Sciatic nerve (tissue), 2 donors: ENCODE measurements at places on chromosomes 3 and 15.

DNA sequence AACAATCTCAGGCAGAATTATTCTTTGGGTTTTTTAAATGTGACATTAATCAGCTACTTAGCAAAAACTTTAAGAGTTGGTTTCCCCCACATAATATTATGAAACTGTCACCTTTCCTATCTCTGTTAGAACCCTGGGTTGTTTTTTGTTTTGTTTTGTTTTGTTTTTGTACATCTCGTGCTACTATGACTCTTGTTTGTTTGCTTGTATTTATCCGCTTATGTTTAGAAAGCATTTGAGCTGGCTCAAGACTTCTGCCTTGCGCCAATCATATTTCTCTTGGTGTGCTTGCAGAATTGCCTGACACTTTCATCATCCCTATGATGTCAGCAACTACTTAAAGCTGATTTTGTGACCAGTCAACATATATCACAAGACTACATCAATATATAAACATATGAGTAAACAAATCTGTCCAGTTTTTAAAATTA is 116.9 kb downstream of the DCLK3 start:
- DNase-seq: no peak

- no peak for DNase-seq
Measured at GRCh38 chr3:71080517-71081083, 502.9 kb downstream of the FOXP1 start.

DNA sequence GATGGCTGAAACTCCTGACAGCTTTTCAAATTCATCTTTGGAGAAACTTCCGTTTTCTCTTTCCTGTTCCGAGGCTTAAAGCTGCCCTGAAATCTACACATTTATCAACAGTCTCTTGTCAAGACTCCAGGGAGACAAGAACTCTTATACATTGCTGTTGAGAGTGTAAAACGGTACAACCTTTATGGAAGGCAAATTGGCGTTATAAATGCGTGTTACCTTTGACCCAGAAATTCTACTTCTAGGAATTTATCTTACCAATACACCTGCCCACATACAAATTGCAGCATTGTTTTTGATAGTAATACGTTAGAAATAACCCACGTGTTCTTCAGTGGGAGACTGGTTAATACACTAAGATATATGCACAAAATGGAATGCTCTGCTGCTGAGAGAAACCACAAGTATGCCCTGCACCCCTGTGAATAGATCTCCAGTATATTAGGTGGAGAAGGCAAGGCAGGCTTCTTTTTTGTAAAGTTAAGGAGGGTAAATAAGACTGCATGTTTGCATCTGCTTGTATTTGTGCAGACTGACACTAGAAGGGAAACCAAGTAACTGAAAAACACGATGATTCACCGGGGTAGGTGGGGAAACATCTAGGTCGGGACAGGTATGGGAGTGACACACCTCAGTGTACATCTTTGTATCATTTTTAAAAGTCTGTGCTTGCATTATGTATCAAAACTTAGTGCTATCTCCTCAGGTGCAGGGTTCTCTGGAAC is 97.5 kb downstream of the IGF1R start:
- DNase-seq: no peak

- DNase-seq: no peak
Measured at GRCh38 chr3:68919000-68919399, 13.3 kb downstream of the TAFA4 start.

- no peak for DNase-seq
Measured at GRCh38 chr15:100384108-100384410, 42.3 kb upstream of the ADAMTS17 start.

DNA sequence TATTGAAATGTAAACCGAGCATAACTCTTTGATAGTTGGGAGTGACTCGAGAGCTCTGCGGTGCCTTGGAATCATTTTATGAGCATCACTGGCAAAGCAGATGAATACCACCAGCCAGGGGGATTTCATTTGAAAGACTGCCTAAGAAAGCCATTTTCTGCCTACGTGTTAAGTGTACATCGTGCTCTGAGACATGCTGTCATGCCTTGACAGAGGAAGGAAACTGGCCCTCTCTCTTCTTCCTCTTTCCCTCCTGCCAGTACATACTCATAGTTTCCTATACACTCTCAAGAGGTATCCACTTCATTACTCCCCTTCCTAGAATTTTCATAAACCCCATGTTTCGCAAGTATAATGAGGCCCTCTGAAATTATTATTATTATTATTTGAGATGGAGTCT is 8.8 kb downstream of the BCL2A1 start:
- DNase-seq: no peak

DNA sequence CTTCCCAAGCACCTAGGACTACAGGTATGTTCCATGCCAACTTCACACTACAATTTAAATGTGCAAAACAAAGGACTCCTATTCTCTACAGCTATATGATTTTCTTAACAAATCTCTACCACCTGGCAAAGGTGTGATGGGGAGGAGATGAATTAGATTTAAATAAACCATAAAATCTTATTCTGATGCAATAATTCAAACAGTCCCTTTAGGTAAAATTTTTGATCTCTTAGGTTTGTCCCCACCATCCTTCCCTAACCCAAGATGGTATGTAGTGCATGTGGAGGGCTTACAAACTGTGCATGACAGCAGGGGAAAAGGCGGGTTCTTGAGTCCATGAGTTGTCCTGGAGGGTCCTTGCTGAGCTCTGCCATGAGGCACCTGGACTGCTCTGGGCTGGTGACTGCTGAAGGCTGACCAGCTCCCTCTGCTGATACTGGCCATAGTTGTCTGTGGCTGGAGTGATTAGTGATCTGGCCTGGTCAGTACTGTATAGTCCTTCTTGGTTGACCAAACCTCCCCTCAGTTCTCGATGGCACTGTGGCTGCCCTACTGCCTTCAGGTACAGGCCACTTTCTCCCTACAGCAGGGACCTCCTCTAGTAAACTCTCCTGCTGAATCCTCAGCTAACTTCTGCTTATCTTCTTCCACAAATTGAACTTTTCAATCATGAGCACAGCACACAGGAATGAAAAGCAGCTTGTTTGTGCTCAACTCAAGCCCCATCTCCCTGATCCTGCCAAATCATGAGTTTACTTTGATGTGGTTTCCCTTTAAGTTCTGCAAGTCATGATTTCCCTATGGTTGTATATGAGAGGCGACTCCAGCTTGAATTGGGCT is 30.1 kb downstream of the CFAP161 start:
- no peak for DNase-seq

- no peak for DNase-seq
Measured at GRCh38 chr3:40546816-40547215, 22.1 kb downstream of the ZNF621 start.

- DNase-seq: no peak
Measured at GRCh38 chr3:153462545-153462944, 300.5 kb downstream of the RAP2B start.

DNA sequence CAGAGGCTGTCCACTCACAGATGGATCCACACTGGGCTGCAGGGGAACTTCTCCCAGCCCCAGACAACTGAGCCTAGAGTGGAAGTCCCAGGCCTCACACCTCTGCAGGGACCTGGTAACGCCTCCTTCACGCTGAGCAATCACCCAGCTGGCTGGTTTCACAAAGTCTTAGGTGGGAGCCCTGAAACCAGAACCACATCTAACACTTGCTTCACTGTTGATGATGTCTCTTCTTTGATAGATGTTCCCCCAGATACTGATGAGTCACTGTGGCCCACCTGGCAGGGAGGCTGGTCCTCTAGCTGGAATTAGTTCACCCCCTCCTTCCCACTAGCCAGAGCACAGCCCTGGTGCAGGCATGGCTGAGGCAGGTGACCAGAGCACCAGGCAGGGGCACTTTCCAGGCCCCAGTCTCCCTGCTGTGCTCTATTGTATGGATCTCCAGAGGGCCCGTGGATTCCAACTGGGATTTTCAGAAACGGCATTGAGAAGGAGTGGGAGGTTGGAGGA is 33.5 kb downstream of the MYL3 start:
- no peak for DNase-seq

- no peak for DNase-seq
Measured at GRCh38 chr3:192220915-192221314, 506.4 kb downstream of the FGF12 start.

- no peak for DNase-seq
Measured at GRCh38 chr3:38907426-38907825, 91.4 kb upstream of the SCN10A start.

DNA sequence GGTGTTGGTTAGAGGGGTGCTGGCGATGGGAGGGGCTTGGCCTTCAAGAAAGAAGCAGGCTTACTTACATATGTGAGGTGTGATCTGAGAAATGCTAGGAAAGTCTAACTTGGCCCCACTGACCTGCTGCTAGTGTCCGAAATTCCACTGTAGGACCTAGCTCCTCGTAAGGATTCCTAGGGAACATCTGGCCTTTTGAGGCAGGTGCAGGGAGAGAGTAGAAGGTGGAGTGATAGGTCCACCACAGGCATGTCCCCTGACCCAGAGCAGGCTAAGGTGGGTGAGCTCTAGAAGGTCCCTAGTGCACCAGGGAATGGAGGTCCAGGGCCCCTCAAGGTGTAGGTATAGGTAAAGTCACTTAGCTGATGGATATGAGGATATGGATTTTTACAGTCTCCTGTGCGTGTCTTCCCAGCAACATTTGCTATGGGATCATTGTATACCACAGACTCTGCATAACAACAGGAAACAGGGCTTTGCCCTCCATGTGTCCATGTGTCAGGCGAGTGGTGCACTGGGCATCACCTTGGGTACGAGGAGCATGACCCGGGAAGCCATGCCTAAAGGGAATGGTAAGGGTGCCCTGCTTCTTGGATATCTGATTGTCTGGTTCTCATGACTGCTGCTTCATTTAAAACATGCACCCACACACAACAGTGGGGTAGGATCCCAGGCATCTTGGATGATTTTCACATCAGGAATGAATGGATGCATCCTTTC is 32.6 kb downstream of the POMGNT2 start:
- no peak for DNase-seq

DNA sequence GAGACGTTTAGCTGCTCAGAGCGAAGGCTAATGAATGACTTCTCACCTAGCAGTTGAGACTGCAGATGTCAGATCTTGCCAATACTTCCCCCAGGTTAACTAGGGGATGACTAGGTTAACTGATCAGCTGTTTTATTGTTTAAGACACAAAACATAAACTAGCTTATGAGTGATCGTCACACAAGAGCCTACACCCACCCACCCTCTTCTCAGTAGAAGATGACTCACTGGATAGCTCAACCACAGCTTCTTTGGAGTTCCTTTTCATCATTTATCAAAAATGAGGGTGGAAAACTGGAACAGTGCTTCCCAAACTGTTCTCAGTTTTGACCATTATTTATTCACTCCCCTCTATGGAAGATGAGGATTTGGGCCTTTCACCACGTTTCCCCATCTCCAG is 25.2 kb downstream of the GASK1A start:
- DNase-seq: no peak

GRCh38 chr3:176609361-176609760 is 587.9 kb downstream of the TBL1XR1 start:
- no peak for DNase-seq

DNA sequence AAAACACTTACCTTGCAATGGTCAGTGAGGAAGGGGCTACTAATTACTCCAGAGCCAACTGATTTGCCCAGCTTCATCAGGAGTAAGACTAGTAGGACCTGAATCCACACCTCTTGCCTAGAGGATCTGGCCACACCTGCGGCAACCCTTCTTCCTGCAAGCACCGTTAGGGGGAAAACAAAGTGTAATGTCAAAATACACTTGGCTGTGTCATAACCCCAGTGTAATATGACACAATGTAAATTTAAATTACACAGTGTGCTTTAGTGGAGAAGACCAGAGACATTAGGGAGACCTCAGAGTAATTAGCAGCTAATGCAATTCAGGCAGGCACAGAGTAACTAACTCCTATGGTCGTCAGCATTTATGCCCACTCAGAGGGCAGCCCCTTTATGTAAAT is 308.5 kb upstream of the ARRDC4 start:
- DNase-seq: no peak

DNA sequence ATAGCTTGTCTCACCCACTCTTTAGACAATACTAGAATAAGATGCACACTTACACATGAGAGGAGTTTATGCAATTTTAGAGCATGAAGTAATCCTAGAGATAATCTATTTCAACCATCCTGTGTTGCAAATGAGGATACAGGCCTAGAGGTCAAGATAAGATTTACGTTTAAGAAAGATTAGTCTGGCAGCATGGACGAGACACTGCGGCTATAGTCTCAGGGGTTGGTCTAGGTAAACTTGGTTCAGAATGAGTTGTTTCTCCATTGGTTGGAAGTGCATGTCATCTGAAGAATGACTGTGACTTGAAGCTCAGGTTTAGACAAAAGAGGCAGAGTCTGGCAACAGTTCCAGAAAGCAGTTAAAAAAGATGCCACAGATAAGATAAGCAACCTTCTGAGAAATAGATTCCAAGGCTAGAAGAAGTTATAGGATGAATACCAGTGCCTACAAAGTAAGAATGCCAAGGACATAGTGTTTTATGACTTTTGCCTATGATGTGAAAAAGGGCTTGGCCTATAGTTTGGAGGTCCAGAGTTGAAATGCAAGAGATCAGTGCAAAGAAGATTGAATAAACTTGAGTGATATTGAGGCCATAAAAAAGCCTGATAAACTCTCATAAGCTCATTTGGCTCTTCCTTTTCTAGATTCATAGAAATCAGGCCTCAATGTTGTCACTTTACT is 631.0 kb downstream of the SQOR start:
- no peak for DNase-seq

DNA sequence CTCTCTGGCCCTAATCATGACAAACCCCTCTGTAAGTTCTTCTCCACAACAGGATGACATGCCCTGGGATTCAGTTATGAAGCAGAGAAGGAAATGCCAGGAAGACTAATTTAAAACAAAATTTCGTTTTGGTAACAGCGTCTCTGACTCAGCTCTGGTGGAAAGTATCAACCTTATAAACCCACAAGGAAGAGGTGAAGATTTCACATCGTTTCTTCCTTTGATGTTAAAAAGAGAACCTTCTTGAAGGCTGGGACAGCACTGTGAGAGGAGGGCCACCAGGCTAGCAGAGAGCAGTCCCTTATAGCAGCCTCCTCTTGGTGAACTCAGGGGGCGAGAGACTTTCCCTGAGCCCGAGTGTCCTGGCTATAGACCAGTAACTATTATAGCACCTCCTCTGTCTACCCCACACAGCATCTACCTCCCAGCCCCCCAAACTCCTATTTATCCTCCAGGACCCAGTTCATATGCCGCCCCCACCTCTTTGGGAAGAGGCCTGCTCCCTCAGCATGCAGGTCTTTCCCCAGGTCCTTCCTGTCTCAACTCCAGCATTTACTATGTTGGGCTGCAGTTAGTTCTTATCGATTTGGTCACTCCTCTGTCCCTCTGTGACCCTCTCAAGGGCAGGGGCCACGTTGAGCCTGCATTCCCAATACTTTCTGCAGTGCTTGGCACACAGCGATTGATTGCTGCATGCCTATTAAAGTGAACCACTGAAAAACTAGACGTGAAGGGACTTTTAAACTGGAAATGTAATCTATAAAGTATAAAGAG is 321.5 kb upstream of the ICE2 start:
- no peak for DNase-seq

DNA sequence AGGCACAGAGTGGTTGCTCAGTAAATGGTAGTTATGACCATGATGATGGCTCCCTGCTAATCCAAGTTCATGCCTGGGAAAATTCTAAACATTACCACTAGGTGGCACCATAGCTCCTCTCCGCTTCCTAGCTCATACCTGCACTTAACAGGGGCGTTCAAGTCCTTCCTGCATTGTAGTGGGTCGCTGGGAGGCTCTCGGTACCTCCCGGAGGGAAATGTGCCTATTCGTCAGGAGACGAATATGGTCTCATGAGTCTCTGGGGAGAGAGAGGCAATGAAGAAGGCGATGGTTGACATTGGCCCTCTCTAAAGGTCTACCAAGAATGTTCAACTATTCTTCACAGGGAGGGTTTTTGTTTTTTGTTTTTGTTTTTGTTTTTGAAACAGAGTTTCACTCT is 10.9 kb downstream of the MESP1 start:
- no peak for DNase-seq
